ENCODE measurements at places on chromosomes 7 and 10.

DNA sequence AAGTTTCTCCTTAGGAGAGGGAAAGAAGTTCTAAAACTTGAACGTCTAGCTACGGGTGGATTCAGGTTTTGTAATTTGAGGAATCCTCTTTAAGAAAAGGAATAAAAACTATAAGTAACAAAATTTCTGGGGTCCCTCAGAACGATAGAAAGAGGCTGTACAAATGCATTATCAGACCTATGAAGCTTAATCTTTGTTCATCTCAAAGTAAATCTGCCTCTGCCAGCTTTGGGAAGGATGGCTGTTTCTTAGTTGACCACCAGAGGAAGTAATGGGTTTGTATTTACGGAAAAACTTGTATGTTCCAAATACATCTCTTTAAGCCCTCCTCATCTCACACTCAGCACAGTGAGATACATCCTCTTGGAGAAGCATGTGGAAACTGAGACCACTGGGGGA, 864 bp downstream of the PSTK start:
- DNase-seq, result no peak

DNA sequence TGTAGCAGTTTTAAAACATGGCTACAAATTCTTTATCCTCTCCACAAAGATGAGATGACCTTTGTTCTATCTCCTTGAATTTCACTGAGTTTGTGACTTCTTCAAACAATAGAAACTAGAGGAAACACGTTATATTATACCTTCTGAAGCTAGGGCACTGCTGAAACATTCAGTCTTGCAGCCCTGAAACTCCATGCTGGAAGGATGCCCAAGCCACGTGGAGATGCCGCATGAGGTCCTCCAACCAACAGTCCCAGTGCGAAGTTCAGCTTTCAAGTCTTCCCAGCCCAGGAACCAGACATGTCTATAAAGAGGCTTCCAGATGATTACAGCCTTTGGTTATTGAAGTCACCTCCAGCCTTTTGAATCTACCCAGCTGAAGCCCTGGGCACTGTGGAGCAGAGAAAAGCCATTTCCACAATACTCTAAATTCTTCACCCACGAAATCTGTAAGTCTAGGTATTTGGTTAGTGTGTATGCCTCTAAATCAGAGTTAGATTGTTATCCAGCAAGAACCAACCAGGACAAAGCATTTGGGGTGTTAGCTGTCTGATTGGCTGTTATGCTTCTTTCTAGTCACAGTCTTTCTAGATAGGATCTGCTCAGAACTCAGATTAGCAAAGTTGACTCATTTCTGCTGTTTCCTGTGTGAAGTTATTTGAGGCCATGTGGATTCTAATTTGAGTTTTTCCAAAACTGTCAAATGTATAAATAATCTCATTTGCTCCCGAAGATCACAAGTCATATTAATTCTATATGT, 186.5 kb upstream of the TMEM72 start:
- no peak for DNase-seq

GRCh38 chr7:37287131-37287855, 161.4 kb downstream of the ELMO1 start:
- DNase-seq, result no peak

- DNase-seq, result no peak
Observed at GRCh38 chr7:121669144-121669543, 203.8 kb upstream of the PTPRZ1 start.

DNA sequence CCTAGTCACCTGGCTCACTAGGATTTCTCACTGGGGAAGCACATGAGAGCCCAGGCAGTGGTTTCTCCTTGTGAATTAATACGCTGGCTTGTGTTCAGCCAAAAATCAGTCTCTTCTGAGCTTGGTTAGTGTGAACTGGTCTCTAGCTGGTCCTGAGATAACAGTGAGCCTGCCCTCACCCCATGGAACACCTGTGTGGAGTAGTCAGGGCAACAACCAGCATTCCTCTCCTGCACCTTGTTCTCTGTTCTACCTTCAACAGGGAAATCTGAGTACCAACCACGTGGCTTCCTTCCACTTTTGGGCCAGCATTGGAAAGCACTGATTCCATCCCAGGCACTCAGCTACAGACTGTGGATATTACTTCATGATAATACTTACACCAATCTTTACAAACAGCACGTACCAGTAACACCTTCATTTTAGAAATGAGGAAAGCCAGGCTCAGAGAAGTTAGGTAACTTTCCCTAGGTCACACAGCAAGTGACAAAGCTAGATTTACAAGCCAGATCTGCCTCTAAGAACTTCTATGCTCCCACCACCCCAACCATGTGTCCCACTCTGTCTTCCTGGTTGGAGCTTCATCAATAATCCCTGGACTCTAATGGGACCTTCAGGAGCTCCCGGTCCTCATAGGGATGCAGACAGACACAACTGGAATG, 106.6 kb downstream of the GRID1 start:
- DNase-seq, result no peak

DNA sequence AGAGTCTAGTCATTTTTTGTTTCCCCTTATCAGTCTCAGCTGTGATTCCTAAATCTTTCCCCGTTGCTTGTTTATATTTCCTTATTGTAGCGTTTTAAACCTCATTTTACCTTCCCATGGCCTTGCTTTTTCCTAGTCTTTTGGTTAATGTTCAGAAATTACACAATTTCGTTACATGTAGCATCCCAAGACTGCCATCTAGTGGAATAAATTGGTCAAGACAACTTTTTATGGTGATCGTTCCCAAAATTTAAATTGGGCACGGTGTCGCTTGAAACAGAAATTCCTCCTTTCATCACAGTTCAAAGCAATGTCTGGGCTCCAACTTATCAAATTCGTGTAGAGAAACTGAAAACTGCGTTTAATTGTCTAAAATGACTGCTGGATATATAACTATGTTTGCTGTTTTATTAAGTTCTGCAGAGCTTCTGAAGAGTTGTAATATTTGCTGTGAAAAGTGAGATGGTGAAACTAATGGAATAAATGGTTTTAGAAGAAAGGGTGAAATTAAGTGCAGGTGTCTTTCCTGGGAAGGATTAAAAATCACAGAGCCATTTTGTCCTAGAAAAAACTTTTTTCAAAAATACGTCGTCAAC, 370.2 kb downstream of the PHF14 start:
- DNase-seq, result no peak

DNA sequence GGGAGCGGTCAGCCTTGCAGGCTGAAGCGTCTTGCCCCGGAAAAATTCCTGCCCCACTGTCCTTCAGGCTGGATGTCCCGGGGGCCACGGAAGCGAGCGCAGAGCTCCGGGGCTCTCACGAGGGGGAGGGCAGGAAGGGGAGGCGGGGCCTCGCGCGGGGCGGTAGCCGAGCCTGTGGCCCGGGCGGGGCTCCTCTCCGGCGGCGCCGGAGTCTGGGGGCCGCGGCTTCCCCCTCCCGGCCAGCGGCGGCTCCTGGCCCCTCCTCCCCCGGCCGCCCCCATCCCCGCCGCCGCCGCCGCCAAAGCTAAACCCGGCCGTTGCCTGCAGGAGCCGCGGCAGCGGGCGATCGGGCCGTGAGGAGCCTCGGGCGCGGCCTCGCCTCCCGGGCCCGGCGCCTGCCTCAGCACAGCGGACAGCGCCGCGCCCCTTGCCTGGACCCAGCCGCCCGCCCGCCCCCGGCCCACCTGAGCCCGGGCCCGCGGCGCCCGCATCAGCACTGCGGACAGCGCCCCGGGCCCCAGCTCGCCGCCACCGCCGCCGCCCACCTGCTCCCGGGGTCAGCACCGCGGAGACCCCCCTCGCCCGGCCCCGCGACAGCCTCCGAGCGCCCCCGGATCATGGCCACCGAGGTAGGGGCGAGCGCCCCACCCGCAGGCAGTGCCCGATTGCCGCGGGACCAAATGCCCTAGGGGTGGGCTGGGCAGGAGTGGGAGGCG, at the start of gene GOLGA7B:
Gene GOLGA7B, plus strand, starts transcription at position 157 of the 716 bp plus-strand sequence. Its CDS starts 461 bp downstream, at position 618.
- peak; percentile 28 for DNase-seq

GRCh38 chr10:64090865-64091264, 569.7 kb downstream of the REEP3 start:
- no peak for DNase-seq

- DNase-seq, result no peak
Observed at GRCh38 chr7:90320801-90321494, at the start of gene FAM237B. TSS of gene FAM237B (minus strand) at chr7:90321304. CDS start at chr7:90319748, 1,556 bp downstream.

DNA sequence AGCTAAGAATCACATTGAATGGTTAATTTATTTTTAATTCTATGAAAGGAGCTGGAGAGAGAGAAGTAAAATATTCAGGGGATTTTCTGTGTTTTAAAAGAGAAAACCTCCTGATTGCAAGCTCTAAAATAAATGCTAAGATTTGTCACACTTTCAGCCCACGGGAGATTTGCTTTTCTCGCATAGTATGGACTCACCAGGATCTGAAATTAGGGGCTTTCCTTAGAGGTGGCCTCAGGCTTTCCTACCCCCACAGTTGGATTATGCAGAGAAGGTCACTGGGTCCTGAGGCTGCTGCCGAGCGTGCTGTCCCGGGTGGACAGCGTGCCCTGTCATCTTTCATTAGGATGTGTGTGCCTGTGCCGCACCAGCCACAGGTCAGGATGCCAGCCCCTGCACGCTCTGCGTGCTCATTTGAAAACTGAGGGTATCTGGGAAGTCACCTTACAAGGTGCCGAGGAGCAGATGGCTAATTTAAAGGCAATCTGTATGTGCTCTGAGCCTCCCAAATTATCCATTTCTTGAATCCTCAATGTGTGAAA, 258.8 kb downstream of the CELF2 start:
- DNase-seq, result no peak

DNA sequence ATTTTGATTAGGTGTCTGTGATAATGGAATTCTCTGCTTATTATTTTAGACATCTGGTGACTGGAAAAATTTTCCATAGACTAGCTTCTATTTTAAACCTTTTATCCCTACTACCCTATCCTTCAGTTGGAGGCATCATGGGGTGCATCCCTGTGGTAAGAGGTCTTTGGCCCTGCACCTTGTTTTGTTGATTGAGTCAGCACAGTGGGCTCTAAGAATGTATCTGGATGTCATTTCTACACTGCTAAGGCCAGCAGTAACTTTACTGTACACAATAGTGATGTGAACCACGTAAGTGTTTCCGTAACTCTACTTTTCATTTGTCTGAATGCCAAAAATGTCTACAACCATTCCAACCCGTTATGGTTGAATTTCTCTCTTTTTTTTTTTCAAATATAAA, 75.6 kb downstream of the ADAM22 start:
- no peak for DNase-seq

- DNase-seq, result no peak
Observed at GRCh38 chr7:24152356-24152755, 131.6 kb upstream of the NPY start.

GRCh38 chr7:41029072-41029499, 673.8 kb downstream of the INHBA start:
- no peak for DNase-seq

GRCh38 chr7:84182301-84182700, 12.3 kb downstream of the SEMA3A start:
- DNase-seq, result no peak

DNA sequence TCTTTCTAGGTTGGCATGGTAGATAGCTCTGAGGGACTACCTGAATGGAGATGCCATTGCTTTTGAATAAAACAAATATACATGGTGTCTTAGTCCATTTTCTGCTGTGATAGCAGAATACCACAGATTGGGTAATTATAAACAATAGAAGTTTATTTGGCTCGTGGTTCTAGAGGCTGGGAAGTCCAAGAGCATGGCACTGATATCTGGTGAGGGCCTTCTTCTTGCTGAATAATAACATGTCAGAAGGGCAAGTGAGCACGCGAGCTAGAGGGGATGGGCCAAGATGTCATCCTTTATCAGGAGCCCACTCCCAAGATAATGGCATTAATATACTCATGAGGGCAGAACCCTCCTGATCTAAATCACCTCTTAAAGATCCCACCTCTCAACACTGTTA, 21.9 kb downstream of the SGPL1 start:
- no peak for DNase-seq

DNA sequence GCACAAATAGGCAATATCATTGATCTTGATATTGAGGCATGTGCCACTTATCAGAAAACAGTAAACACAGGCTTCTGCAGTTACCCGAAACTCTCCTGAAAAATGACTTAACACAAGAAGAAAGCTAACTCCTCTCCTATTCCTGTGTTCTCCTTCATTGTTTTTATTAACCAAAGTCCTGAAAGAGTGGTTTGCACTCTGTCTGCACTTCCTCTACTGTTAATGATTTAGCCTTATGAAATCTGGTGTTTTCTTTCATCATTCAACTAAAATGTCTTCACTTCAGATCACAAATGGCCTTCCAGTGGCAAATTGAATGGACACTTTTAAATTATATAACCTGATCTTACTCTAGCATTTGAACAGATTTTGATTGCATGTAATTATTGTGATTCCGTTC, 630.6 kb upstream of the PHF14 start:
- DNase-seq, result no peak

- DNase-seq, result no peak
Observed at GRCh38 chr7:86844608-86845007, 200.9 kb downstream of the GRM3 start.

GRCh38 chr10:78560341-78560688, 508.5 kb upstream of the ZMIZ1 start:
- DNase-seq, result no peak

GRCh38 chr7:26136831-26137230, 15.2 kb upstream of the NFE2L3 start:
- no peak for DNase-seq

- no peak for DNase-seq
Observed at GRCh38 chr7:66946545-66946944, 25.5 kb downstream of the TMEM248 start.

DNA sequence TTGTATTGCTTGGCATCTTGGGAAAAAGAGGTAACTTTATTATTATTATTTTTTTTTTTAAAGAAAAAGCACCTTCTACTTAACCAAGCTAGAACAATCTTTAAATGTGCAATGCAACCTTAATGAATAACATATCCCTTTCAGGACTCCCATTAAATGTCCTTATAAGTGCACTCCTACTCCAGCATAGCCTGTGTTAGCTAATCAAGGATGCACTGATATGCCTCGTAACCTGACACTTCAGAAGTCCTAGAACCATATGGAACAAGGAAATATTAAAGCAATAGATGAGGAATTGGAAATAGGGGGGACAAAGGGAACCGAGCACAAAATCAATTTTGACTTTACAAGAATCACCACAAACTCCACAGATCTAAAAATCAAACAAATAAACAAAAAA, 522.4 kb downstream of the PARD3 start:
- no peak for DNase-seq

DNA sequence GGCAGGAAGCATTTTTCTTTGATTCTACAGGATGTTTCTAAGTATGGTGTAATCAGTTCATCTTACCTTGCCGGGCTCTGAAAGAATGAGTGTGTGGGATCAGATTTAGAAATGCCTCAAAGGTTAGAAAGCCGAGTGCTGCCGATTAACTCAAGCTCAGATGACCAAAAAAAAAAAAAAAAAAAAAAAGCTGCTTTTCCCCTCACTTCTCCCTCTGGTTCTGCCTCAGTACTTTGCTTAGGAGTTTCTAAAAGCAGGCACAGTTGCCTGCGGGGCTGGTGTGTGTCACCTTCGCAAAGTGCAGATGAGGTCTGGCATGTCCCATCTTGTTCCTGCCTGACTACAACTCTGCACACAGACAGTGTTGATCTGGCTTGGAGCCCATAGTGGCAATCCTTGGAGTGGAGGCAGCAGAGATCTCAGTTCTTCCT, 47.0 kb downstream of the KIAA1217 start:
- DNase-seq, result no peak

GRCh38 chr7:157753713-157754415, 417.1 kb downstream of the DNAJB6 start:
- DNase-seq, result no peak
